Sigmoid colon (tissue), 7 donors: ENCODE measurements at places on chromosomes 5 and 9. TPM values are rescaled to one million over a fixed set of nuclear protein-coding genes. Genes with fewer than 3 reads are reported as not detected.
A peak's percentile ranks its signal among the peaks of the same experiment; 100 is the strongest.

- H3K27ac ChIP-seq = no peak overlapping the region
- no peak for DNase-seq
- no peak overlapping the region for H3K4me3 ChIP-seq
- H3K27me3 ChIP-seq = no peaks in the 10 kb centered on the region
- H3K4me1 ChIP-seq = no peaks in the 10 kb centered on the region
These were observed 13.7 kb downstream of the RNU6ATAC start for GRCh38 chr9:134150557-134151214.

DNA sequence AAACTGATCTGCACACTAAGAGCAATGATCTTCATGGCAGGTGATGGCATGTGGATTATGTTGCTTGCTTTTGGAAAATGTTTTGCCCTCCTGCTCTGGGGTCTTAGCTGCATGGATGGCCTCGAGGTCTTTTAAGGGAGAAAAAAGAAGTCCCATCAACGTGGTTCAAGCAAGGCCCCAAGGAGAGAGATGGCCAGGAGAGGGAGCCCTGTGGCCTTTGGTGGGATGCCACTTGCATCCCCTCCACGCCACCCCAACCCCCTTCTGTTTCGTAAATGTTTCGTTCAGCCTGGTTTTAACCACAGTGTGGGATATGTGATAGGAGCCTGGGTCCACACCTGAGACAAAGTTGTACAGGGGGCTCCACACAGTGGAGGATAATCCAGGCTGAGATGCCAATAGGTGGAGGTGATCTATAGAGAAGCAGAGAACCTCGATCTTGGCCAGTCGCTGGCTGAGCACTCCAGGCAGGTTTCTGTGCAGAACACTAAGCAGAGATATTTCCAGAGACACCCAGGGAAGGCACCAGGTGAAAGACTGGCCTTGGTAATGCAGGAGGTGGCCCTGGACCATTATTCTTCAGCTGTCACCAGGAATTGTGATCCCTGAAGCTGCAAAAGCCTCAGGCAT lies 25.8 kb upstream of the FRRS1L start:
- H3K27me3 ChIP-seq = no peaks in the 10 kb centered on the region
- H3K4me1 ChIP-seq = no peaks in the 10 kb centered on the region
- H3K4me3 ChIP-seq = no peak overlapping the region
- H3K27ac ChIP-seq = no peak overlapping the region
- no peak for DNase-seq

DNA sequence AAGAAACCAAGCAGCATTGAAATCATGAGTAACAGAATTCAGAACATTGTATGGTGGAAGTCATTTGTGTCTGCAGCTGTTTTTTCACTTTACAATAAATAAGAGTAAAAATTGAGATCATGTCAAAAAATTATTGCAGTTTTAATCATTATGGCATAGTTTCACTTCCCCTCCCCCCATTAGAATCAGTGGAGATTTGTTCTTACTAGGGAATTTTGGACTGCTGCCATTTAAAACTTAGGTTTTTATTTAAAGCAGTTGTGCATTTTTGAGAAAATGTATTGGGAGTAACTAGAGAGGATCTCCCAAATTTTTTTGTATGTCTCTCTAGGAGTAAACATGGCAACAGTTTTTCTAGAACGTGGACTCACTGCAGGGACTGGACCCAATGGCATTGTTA lies 20.4 kb downstream of the GTF3C4 start:
- H3K36me3 ChIP-seq = peaks cover 66% of the 10 kb centered on the region
- DNase-seq = no peak
- H3K4me1 ChIP-seq = no peaks in the 10 kb centered on the region

GRCh38 chr9:130639124-130639765 lies 25.1 kb upstream of the PRDM12 start:
- H3K36me3 ChIP-seq = peaks cover 30% of the 10 kb centered on the region
- no peaks in the 10 kb centered on the region for H3K27me3 ChIP-seq
- no peaks in the 10 kb centered on the region for H3K4me1 ChIP-seq
- H3K27ac ChIP-seq = no peak overlapping the region
- no peak for DNase-seq
- no peak overlapping the region for H3K4me3 ChIP-seq

- no peaks in the 10 kb centered on the region for H3K36me3 ChIP-seq
- DNase-seq = no peak
- no peak overlapping the region for H3K27ac ChIP-seq
- H3K4me3 ChIP-seq = no peak overlapping the region
- H3K4me1 ChIP-seq = no peaks in the 10 kb centered on the region
These were observed 110.1 kb downstream of the INSYN2B start for GRCh38 chr5:169870211-169870610.

- H3K36me3 ChIP-seq = no peaks in the 10 kb centered on the region
- H3K4me1 ChIP-seq = no peaks in the 10 kb centered on the region
- H3K27me3 ChIP-seq = no peaks in the 10 kb centered on the region
- no peak for DNase-seq
- no peak overlapping the region for H3K4me3 ChIP-seq
- H3K27ac ChIP-seq = no peak overlapping the region
These were observed 1174.2 kb upstream of the C9orf72 start for GRCh38 chr9:28747351-28747985.

Gene CCNO
- not detected for total RNA-seq

- no peak overlapping the region for H3K27ac ChIP-seq
- H3K27me3 ChIP-seq = no peaks in the 10 kb centered on the region
- no peaks in the 10 kb centered on the region for H3K4me1 ChIP-seq
- no peaks in the 10 kb centered on the region for H3K36me3 ChIP-seq
- no peak overlapping the region for H3K4me3 ChIP-seq
- DNase-seq = no peak
These were observed 70.4 kb downstream of the OTP start for GRCh38 chr5:77568082-77568481.

GRCh38 chr9:107948086-107948485 lies 458.5 kb upstream of the KLF4 start:
- no peaks in the 10 kb centered on the region for H3K27me3 ChIP-seq
- H3K4me1 ChIP-seq = no peaks in the 10 kb centered on the region
- H3K27ac ChIP-seq = no peak overlapping the region
- no peak overlapping the region for H3K4me3 ChIP-seq
- no peaks in the 10 kb centered on the region for H3K36me3 ChIP-seq

- peaks cover 6% of the 10 kb centered on the region for H3K36me3 ChIP-seq
- DNase-seq = peak; percentile 83
- H3K27ac ChIP-seq = peak overlapping the region; percentile 99
- peak overlapping the region; percentile 63 for H3K4me3 ChIP-seq
- no peaks in the 10 kb centered on the region for H3K27me3 ChIP-seq
These were observed 123.7 kb downstream of the C9orf50 start for GRCh38 chr9:129497005-129497812.

Gene HAND1
- total RNA-seq = 69.2 TPM

Gene PCA3
- not detected for total RNA-seq

Gene PDE6A
- total RNA-seq = not detected

Gene ANGPTL2
- total RNA-seq = 61.0 TPM

DNA sequence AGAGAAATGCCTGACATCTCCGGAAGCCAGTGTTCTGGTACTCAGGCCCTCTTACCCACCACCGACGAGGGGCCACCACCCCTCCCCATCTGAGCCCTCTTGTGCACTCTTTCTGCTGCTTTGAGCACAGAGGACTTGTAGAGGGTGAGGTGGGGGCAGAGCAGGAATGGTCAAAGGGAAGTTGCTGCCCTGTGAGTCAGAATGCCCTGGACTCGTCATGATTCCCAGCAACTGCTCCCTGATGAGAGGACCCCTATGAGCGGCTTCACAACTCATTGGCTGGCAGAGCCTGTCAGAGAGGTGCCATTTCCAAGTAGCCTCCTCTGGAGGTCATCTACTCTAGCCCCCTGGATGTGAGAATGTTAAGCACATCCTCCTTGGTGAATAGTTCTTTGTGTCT lies 845 bp downstream of the ECSCR start:
- H3K4me1 ChIP-seq = no peaks in the 10 kb centered on the region
- H3K27me3 ChIP-seq = no peaks in the 10 kb centered on the region
- DNase-seq = no peak

DNA sequence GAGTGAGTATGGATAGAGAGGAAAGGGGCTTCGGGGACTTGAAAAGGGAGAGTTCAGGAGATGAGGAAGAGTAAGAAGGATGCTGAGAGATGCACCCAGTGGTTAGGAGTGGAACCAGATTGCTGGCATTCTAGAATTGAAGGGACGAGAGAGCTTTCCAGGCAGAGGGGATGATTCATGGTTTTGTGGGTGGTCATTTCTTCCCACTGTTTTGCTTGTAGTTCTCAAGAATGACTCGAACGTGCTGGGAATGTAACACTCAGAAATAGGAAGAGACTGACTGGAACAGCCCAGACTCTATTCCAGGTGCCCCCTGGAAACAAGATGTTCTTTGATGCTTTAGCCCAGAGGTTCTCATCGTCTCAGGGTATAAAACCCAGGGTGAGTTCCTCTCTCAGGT lies 294.2 kb downstream of the ICE1 start:
- no peak overlapping the region for H3K4me3 ChIP-seq
- H3K4me1 ChIP-seq = no peaks in the 10 kb centered on the region
- no peaks in the 10 kb centered on the region for H3K27me3 ChIP-seq

Gene OCLN
- 1.3 TPM for total RNA-seq

GRCh38 chr5:172114875-172115422 lies 73.1 kb downstream of the STK10 start:
- H3K36me3 ChIP-seq = peaks cover 7% of the 10 kb centered on the region
- no peak overlapping the region for H3K4me3 ChIP-seq
- no peak overlapping the region for H3K27ac ChIP-seq

- H3K27me3 ChIP-seq = no peaks in the 10 kb centered on the region
- H3K4me3 ChIP-seq = no peak overlapping the region
- DNase-seq = no peak
- H3K4me1 ChIP-seq = no peaks in the 10 kb centered on the region
These were observed 177.1 kb upstream of the SPRY4 start for GRCh38 chr5:142501890-142502289.

- H3K4me1 ChIP-seq = no peaks in the 10 kb centered on the region
- H3K27ac ChIP-seq = no peak overlapping the region
- no peaks in the 10 kb centered on the region for H3K36me3 ChIP-seq
These were observed 205.6 kb upstream of the GDNF start for GRCh38 chr5:38045446-38045845.

Gene PCDHB14
- total RNA-seq = 7.1 TPM

Gene ADAMTS12
- total RNA-seq = 3.7 TPM

DNA sequence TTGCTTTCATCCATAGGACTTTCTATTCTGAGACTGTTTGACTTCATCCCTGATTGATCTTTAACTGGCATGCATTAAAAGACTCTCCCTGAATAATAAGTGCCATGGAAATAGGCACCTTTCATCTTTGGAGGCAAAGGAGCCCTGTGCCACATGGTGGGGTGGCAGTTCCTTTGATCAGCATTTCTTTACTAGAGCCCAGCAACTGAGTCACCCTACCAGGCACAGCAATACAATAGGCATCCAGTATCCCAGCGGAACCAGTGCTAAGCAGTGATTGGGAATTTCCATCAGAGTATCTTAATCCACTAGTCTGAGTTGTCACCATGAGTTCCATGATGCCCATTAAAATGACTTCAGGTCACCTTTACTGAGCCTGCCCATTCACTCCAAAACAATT lies 476.1 kb upstream of the MPDZ start:
- no peak overlapping the region for H3K4me3 ChIP-seq
- no peaks in the 10 kb centered on the region for H3K4me1 ChIP-seq

GRCh38 chr5:59798862-59799667 lies 94.5 kb downstream of the PDE4D start:
- no peak for DNase-seq
- peak overlapping the region; percentile 74 for H3K27ac ChIP-seq
- no peaks in the 10 kb centered on the region for H3K4me1 ChIP-seq
- no peak overlapping the region for H3K4me3 ChIP-seq

DNA sequence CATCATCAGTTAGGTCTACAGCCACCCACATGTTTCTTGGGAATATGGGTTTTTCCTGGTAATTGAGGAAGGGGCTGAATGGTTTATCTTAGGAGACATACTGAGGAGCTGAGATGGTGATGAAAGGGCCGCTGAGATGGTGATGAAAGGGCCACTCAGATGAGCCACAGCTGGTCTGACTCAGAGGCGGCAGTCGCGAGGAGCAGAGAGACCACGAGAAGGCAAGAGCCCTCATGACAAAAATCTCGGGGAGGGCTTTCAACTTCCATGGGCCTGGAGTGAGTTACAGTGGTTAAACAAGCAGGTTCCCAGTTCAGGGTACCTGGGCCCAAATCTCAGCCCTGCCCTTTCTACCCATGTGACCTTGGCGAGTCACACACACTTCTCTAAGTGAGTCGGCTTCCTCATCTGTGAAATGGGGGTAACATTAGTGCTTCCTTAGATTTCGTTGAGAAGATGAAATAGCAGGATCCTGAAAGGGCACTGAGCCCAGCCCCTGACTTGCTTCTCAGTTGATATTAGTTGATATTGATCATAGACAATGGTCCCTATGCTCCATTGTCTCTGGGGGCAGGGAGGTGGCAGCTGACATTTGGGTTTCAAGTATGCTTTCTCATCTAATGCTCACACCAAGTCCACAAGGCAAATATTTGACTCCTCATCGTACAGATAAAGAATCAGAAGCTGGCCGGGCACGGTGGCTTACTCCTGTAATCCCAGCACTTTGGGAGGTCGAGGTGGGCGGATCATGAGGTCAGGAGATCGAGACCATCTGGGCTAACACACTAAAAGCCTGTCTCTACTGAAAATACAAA lies 169.5 kb downstream of the RGS3 start:
- H3K4me1 ChIP-seq = no peaks in the 10 kb centered on the region
- H3K27me3 ChIP-seq = no peaks in the 10 kb centered on the region
- no peak overlapping the region for H3K4me3 ChIP-seq
- no peaks in the 10 kb centered on the region for H3K36me3 ChIP-seq
- no peak overlapping the region for H3K27ac ChIP-seq

Gene GPR107
- total RNA-seq = 18.9 TPM

GRCh38 chr5:35502206-35502605 lies 115.5 kb upstream of the SPEF2 start:
- H3K27me3 ChIP-seq = no peaks in the 10 kb centered on the region
- no peak for DNase-seq
- no peak overlapping the region for H3K4me3 ChIP-seq
- no peaks in the 10 kb centered on the region for H3K36me3 ChIP-seq
- no peaks in the 10 kb centered on the region for H3K4me1 ChIP-seq

Gene BTF3
- 729 TPM for total RNA-seq

DNA sequence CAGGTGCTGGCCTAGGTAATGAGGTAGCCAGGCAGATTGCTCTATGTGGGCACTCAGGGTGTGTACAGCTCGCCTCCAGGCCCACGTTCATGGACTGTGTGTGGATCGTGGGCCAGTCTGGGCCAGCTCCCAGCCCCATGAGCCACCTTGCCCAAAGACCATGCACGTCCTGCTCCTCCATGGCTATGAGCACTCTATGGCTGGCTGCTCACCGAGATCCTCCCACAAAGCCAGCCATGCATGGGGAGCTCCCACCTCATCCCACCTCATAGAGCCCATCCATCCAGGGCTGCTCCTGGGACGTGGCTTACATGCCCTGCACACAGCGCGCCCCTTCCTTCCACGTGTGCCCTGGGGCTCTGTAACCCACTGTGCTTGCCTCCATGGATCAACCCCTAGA lies 262.5 kb upstream of the IRX1 start:
- H3K36me3 ChIP-seq = no peaks in the 10 kb centered on the region
- H3K4me3 ChIP-seq = no peak overlapping the region
- H3K27me3 ChIP-seq = no peaks in the 10 kb centered on the region
- DNase-seq = no peak
- no peaks in the 10 kb centered on the region for H3K4me1 ChIP-seq
- no peak overlapping the region for H3K27ac ChIP-seq

GRCh38 chr9:127519301-127520166 lies 68.2 kb downstream of the LRSAM1 start:
- H3K4me1 ChIP-seq = peaks cover 55% of the 10 kb centered on the region
- DNase-seq = no peak
- no peaks in the 10 kb centered on the region for H3K27me3 ChIP-seq
- no peak overlapping the region for H3K4me3 ChIP-seq
